ENCODE measurements at places on chromosomes 11 and 22.

DNA sequence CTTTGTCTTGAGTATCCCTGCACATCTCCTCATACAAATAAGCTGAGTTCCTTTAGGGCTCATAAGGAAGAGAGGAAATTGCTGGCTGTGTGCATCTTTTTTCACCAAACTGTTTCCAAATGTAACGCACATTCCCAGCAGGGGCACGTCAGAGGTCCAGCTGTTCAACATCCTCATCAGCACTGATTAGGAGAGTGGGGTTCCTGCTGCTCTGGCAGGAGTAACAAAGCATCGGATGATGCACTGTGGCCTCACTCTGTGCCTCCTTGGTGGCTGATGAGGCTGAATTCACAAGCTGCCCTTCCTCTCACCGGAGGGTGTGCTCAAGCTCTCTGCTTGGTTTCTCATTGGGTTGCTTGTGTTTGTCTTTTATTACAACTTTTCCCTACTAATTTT, 35.5 kb upstream of the SLC25A1 start:
- no peak for DNase-seq

- DNase-seq = no peak
Observed at GRCh38 chr11:75474240-75474639, 41.2 kb upstream of the KLHL35 start.

DNA sequence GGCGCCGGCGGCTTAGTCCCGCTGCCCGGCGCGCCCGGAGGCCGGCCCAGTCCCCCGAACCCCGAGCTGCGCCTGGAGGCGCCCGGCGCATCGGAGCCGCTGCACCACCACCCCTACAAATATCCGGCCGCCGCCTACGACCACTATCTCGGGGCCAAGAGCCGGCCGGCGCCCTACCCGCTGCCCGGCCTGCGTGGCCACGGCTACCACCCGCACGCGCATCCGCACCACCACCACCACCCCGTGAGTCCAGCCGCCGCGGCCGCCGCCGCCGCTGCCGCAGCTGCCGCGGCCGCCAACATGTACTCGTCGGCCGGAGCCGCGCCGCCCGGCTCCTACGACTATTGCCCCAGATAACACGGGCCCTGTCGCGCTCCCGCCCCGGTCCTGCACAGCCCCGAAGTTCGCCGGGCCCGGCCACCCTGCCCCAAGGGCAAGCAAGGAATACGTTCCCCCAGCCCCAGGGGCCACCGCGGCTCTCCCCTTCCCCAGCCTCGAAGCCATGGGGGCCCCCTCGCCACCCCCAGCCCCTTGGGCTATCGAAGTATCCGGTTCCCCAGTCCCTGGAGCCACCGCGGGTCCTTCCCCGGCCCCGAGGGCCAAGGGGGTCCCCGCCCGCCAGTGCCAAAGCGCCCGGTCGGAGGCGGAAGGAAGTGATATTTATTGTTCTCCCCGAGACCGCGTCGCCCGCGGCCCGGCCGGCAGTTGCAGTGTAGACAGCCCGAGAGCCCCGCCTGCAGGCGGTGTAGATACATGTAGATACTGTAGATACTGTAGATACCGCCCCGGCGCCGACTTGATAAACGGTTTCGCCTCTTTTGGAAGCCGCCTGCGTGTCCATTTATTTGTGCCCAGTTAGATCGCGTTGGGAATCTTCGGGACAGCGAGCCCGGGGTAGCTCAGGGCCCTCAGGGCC, 6.2 kb downstream of the TBX1 start:
- DNase-seq = no peak

DNA sequence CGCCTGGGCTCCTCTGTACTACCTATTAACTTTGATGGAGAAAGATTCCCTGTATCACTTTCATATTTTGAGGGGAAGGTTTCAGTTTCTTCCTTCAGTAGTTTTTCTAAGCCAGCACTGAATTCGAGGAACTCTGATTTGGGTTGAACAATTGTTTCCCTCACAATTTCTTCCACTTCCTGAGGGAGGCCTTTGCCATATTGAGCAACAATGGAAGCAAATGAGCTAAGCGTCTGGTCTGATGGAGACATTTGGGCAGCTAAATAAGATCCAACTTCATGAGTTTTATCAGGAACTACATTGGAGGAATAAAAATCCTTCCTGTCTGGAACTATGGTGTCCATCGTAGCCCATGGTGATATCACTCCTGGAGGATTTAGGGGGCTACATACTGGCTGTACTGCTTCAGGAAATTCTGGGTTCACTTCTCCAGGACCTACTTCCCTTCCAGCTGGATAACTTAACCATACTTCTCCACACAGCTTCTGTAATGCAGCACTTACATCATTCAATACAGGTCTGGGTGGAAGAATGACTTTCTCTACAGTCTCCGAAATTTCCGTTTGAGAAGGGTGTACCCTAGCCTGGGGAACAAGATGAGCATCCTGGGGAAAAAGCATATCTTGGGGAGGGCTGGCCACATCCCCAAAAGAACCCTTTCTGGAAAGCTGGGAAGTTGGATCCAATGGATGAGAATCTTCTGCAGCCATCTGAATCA, 38.9 kb upstream of the CCDC89 start:
- DNase-seq = no peak

GRCh38 chr11:7949934-7950333, 8.4 kb upstream of the OR10A3 start:
- no peak for DNase-seq

DNA sequence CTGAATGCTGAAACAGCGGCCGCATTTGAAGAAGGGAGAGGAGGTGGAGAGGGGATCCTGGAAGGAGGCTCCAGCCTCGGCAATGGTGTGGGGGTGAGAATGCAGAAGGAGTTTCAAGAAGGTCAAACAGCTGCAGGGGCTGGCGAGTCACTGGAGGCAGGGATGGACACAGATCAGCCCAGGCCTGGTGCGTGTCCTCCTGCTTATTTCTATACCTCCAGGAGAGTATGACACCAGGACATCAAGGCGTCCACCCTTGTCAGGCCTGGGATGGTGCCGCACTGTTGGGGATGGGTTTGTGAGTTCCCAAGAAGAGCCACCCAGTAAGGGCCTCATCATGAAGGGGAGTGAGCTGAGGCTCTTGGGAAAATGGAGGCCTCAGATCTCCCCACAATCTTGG, 23.1 kb downstream of the IGLL1 start:
- DNase-seq = no peak

GRCh38 chr22:23012081-23012622, 58.2 kb upstream of the GNAZ start:
- no peak for DNase-seq

GRCh38 chr22:33986167-33986771, 66.0 kb upstream of the LARGE1 start:
- DNase-seq = no peak

GRCh38 chr22:46536537-46537224, 739 bp downstream of the CELSR1 start:
- no peak for DNase-seq

- DNase-seq = no peak
Observed at GRCh38 chr22:37105154-37105553, 4.4 kb downstream of the TMPRSS6 start.

GRCh38 chr11:134071306-134071705, 2.4 kb downstream of the JAM3 start:
- no peak for DNase-seq

- no peak for DNase-seq
Observed at GRCh38 chr11:131837562-131837961, 467.1 kb downstream of the NTM start.

DNA sequence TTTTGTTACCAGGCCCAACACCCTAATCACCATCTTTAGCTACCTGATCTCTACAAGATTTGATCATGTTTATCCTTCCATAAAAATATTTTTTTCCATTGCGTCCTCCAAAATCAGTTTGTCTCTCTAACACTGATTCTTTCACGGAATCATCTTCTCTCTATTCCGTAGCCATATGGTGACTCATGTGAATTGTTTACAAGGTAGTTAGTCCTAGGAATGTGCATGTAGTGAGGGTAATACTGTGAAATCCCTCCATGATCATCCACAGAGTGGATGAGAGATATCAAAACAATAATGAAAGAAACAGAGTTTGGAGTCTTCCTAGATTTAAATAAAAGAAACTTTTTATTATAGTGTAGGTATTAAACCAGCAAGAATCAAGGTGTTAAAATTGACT, 230.2 kb downstream of the METTL15 start:
- no peak for DNase-seq

- no peak for DNase-seq
Observed at GRCh38 chr11:122271137-122271536, 155.1 kb upstream of the BLID start.

DNA sequence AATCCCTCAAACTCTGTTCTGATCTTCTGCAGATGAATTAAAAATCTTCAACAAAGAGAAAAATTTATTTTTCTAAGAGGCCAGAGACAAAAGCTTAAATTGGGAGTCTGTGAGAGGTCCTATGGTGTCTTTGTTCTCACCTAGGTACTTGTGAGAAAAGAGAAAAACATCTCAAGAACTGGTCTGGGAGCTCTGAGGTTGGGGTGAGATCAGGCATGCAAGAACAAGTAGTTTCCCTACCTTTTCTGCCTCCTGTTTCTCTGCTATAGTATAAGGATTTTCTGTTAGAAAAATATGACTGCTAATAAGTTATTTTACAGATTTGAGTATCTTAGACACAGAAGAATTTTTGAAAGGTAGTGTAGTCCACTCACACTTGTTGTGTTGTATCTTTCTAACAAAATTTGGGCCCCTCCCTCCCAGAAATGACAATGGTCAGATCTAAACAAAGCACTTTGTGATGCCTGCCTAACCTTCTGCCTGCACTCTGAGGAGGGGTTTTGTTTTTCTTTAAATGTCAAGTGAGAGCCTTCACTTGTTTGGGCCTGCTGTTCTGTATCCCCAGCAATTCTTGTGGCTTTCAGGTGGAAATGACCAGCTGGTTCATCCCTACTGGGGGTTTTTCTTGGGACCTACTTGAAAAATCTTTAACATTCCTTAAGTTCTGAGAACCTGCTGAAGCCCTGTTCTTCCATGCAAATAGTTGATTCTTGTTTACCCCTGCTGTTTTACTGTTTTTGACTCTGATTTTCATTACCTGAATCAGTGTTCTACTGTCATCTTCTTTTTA, 13.6 kb upstream of the OR51S1 start:
- no peak for DNase-seq

- DNase-seq = no peak
Observed at GRCh38 chr11:7197469-7197868, 54.2 kb upstream of the SYT9 start.

DNA sequence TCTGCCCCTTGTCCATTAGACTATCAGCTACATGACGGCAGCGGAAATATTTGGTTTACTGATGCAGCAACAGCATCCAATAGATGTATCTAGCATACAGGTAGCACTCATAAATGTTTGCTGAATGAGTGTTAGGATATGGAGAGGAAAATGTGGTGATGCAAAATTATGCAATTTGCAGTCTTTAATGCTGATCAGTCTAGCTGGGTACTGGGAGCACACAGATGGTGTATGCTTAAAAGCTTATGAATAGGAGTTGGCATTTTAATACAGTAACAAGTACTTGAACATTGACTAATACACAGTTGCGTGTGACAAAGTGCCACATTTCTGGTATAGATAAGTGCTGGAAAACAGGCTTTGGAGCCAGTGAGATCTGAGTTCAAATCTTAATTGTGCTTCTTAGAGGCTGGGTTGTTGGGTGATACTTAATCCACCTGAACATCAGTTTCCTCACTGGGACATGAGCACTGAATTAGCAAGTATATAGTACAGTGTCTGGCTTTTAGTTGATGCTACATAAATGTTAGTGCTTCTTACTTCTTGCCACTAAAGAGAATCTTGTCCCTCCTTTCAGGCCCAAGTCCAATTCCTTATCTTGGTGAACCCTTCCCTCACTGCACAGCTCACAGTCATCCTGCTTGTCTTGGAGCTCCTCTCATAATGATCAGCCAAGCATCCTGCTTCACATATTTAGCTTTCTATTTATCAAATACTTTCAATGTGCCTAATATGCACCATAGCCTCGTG, 99.6 kb downstream of the TIMP3 start:
- no peak for DNase-seq

GRCh38 chr11:134757633-134758032, 345.6 kb upstream of the B3GAT1 start:
- DNase-seq = no peak

DNA sequence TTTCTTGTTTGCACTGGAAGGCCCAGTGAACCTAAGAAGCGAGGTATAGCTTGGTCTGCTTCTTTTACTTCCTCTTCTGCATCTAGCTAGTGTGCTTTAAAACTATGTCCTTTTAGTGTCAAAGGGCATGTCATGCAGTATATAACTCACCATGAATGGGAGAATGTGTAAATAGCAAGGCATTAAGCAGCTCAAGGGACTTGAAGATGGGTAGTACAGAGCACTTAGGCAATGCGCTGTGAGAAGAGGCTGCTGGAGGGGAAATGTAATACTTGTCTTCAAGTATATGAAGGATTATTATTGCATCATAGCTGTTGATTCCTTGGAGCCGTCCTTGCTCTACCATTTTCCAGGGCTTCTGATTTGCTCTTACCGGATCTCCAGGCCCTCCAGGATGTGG, 7.6 kb downstream of the MAML2 start:
- DNase-seq = no peak

GRCh38 chr11:15829312-15829711, 527.0 kb downstream of the SOX6 start:
- no peak for DNase-seq

GRCh38 chr11:133955081-133955891, 1.5 kb downstream of the IGSF9B start:
- DNase-seq = no peak

GRCh38 chr11:910044-910588, 494 bp downstream of the CHID1 start:
- DNase-seq = no peak

DNA sequence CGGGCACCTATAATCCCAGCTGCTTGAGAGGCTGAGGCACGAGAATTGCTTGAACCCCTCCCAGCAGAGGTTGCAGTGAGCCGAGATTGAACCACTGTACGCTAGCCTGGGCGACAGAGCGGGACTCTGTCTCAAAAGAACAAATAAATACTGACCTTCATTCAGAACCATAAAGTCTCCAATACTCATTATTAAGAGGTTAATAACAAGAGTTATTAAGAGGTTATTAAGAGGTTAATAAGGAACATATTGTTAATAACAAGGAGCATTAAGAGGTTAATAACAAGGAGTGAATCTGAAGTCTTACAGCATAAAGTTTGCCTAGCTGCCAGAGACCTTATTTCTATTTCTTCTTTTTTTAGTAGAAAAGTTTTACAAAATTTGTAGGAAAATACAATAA, 7.6 kb downstream of the CELF1 start:
- no peak for DNase-seq

DNA sequence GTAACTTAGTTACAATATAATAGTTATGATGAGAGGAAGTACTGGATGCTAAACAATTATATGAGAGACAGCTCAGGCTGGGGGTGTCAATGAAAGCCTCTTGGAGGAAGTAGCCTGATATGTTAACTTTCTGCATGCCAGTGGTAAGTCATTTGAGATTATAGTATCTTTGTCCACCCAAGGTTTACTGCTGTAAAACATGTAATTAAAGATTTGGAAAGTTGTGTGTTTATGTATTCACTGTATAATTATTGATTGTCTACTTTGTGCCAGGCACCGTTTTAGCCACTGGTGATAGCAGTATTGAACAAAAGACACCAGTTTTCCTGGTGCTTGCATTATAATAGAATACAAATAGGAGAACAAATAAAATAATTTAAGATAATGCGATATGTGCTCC, 624 bp upstream of the DNAJB7 start:
- no peak for DNase-seq

GRCh38 chr11:104531894-104532293, 366.4 kb downstream of the CASP12 start:
- no peak for DNase-seq

- DNase-seq = no peak
Observed at GRCh38 chr11:93528252-93528651, 14.9 kb downstream of the SMCO4 start.

Data from smooth muscle cell of the brain vasculature (primary cell).